ENCODE measurements at places on chromosomes 2 and 18.
A peak's percentile ranks its signal among the peaks of the same experiment; 100 is the strongest.

- no peaks in the 10 kb centered on the region for H3K36me3 ChIP-seq
- H3K4me3 ChIP-seq, result no peak overlapping the region
- H3K4me1 ChIP-seq, result no peaks in the 10 kb centered on the region
- peak; percentile 70 for DNase-seq
Observed at GRCh38 chr2:102005989-102006885, 14.5 kb downstream of the IL1R2 start.

- no peak overlapping the region for H3K27ac ChIP-seq
- H3K36me3 ChIP-seq, result no peaks in the 10 kb centered on the region
- H3K4me1 ChIP-seq, result no peaks in the 10 kb centered on the region
- no peak overlapping the region for H3K4me3 ChIP-seq
- no peaks in the 10 kb centered on the region for H3K27me3 ChIP-seq
Observed at GRCh38 chr2:46461709-46462171, 17.6 kb upstream of the TMEM247 start.

DNA sequence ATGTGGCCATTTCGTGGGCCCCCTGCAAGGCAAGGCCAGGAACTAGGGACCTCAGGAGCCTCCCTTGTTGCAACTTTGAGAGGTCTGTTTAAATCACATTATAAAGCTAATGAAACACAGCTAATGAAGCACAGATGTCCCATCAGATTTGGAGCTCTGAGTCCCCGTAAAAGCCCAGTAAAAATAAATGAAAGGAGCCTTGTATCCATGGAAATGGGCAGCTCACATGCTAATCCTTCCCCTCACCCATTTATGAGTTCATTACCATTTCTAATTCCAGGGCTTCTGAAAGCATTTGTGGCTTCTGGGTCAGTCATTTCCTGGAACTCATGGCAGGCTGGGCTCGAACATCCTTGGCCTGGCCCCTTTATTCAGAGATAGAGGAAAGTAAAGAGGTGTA is 274.8 kb downstream of the SS18 start:
- H3K36me3 ChIP-seq, result no peaks in the 10 kb centered on the region
- H3K27ac ChIP-seq, result no peak overlapping the region
- no peaks in the 10 kb centered on the region for H3K4me1 ChIP-seq
- H3K4me3 ChIP-seq, result no peak overlapping the region
- no peaks in the 10 kb centered on the region for H3K27me3 ChIP-seq
- no peak for DNase-seq

GRCh38 chr2:116747103-116747502 is 1067.4 kb upstream of the DDX18 start:
- DNase-seq, result no peak
- H3K36me3 ChIP-seq, result no peaks in the 10 kb centered on the region
- H3K4me1 ChIP-seq, result no peaks in the 10 kb centered on the region
- no peak overlapping the region for H3K27ac ChIP-seq
- H3K27me3 ChIP-seq, result no peaks in the 10 kb centered on the region

DNA sequence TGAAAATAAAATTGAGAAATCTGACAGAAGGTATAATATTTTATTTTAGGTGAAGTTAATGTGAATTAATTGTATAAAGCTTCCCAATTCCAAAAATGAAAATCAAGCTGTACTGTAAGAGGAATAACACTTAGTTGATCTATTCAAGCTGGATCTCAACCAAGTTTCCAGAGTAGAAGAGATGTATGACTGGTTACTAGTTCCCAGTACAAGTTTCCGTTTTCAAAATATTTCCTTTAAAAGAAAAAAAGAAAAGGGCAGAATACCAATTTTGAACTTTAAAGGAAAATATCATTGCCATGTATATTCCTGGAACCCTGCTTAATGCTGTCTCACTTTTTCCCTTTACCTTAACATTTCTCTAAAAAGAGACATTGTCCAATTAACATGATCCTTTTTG is 308.5 kb downstream of the IRS1 start:
- H3K27ac ChIP-seq, result no peak overlapping the region
- no peak overlapping the region for H3K4me3 ChIP-seq
- H3K36me3 ChIP-seq, result no peaks in the 10 kb centered on the region
